Hair follicular keratinocyte (primary cell): ENCODE measurements at places on chromosomes 12 and 14. TPM values are rescaled to one million over a fixed set of nuclear protein-coding genes. Genes with fewer than 3 reads are reported as not detected.

Gene PPP2R5E
- 18.6 and 20.0 TPM in 2 replicates for total RNA-seq

Gene BEGAIN
- 1.1 and 3.0 TPM in 2 replicates for total RNA-seq

Gene C2CD5
- total RNA-seq = 11.5 and 32.6 TPM in 2 replicates

Gene GDF3
- not detected in 2 replicates for total RNA-seq

Gene KCNH3
- total RNA-seq = 0.39 TPM in 1 of 2 replicates, not detected in the other

Gene OR4M1
- not detected in 2 replicates for total RNA-seq
